GM04503 (cell line): ENCODE measurements at places on chromosomes 5 and 9.
A peak's percentile ranks its signal among the peaks of the same experiment; 100 is the strongest.

DNA sequence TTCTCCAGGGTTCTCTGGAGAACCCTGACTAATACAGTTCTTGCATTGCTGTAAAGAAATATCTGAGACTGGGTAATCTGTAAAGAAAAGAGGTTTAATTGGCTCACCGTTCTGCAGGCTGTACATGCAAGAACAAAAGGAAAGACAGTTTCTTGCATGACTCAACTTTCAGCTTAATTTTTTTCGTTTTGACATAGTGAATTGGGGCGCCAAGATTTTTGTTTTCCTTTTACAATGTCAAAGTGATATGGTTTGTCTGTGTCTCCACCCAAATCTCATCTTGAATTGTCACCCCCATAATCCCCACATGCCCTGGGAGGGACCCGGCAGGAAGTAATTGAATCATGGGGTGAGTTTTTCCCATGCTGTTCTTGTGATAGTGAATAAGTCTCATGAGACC, 11.8 kb upstream of the CRHBP start:
- no peak for DNase-seq

GRCh38 chr9:134314039-134314949, 12.0 kb upstream of the RXRA start:
- DNase-seq = no peak

- no peak for DNase-seq
These were observed 758.5 kb upstream of the CTNND2 start for GRCh38 chr5:12662545-12663314.

GRCh38 chr5:337563-338130, 16.1 kb downstream of the AHRR start:
- DNase-seq = no peak

GRCh38 chr5:3593771-3594509, 1.7 kb upstream of the IRX1 start:
- DNase-seq = no peak

DNA sequence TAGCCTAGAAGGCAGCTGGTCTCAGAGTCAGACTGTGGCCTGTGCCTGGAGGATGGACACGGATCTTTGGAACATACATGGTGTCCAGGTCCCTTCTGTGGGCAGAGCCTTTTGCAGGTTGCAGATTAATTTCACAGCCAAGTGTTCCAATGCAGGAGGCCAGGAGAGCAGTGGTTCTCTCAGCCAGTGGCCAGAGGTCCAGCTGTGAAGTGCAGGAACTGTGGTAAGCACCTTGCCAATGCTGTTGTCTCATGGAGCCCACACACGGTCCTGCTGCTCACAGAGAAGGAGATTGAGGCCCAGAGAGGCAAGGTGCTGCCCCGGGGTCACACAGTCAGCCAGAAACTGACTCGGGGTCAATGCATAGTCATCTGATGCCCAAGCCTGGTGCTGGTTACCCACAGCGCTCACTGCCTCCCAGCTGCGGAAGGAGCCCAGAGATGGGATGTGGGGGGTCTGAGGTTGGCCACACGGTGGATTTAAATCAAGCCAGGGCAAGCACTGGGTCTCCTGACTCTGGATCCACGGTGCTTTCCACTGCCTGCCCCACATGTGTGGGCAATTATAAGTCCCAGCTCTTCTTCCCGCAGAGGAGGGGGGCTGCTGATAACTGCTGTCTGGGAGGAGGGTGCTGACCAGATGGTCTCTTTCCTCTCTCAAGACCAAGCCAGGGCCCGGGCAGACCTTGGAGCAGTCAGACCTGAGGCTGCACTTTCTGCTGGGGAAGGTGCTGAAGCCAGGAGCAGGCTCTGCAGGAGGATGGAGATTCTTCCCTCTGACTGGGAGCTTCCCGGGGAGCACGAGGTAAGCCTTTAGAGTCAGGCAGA, 2.8 kb downstream of the PDGFRB start:
- no peak for DNase-seq

GRCh38 chr5:40206030-40206429, 473.7 kb upstream of the PTGER4 start:
- DNase-seq = no peak

DNA sequence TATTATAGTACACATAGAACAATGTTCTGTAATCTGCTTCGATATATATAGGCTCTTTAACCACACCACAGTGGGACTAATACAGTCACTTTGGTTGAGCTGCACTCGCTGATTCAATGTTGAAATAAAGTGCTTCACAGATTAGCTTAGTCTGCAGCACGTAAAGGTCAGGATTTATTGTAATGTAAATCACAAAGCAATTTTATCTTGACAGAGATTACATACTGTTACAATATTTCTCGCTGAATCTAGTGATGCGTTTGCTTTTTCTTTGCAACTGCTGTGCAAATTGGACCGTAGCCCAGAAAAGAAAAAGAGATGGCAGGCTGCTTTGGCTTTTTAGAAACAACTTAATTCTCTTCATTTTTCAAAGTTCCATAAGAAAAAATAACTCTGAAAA, 52.9 kb downstream of the CETN3 start:
- no peak for DNase-seq

DNA sequence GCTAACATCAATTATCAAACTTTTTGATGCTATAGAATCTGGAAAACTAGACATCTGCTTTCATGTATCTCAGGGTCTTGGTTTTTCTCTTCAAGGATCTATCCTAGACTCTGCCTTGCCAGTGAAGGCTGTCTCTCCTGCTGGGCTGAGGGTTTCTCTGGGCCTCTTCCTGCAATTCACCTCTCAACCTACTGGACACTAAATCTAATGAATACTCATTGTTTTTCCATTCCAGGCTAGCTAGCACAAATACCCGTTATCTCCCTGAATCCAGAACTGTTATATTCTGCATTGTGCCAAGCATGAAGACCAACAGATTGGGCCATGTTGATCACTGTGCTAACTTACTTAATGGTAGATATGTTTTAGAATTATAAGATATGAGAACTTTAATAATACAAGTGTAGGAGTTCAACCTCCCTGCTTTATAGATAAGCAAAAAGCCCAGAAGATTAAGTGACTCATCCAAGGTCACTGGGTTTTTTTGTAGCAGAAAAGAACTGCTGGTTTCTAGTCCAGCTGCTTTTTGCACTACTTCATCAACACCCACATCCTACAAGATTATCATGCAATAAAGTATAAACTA, 56.5 kb upstream of the RNF38 start:
- DNase-seq = no peak

GRCh38 chr9:106077731-106078130, 383.4 kb downstream of the TMEM38B start:
- DNase-seq = no peak

GRCh38 chr9:95025213-95026147, 292.0 kb downstream of the FANCC start:
- peak; percentile 87 for DNase-seq

- DNase-seq = no peak
These were observed 50.4 kb downstream of the CERT1 start for GRCh38 chr5:75460942-75461610.

DNA sequence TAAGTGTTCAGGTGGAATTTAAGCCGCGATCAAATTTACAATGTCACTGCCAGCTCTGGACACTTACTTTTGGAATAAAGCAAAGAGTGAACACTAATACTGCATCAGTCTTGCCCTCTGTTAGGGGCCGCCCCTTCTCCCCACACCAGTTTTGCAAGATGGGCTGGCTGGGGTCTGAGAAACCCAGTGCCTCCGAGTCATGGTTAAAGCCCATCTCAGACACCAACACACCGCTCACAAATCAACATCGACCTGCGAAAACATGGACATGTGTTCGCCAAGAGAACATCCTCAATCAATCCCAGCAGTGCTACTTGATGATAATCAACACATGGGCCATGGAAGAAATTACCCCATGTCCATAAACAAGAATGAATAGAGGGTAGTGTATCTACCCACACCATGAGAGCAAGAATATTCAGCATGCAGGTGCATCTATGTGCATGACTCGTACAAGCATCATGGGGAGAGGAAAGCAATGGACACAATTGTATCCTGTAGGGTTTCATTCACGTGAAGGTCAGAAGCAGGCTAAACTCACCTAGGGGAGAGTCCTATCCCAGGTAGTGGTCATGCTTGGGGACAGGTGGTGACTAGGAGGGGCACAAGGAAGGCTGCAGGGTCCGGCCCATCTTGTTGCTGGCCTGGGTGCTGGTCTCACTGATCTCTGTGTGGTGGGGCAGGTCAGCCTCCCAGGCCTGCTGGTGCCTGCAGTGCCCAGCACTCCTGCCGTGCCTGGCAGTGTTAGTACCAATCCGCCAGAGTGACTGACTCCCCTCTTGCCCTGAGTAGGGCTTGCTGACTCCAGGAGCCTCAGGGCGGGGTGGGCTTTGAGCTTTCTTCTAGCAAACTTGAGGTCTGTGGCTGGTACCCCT, 5.0 kb downstream of the S1PR3 start:
- no peak for DNase-seq

- DNase-seq = no peak
These were observed 925.8 kb downstream of the TLE1 start for GRCh38 chr9:80763536-80763935.

DNA sequence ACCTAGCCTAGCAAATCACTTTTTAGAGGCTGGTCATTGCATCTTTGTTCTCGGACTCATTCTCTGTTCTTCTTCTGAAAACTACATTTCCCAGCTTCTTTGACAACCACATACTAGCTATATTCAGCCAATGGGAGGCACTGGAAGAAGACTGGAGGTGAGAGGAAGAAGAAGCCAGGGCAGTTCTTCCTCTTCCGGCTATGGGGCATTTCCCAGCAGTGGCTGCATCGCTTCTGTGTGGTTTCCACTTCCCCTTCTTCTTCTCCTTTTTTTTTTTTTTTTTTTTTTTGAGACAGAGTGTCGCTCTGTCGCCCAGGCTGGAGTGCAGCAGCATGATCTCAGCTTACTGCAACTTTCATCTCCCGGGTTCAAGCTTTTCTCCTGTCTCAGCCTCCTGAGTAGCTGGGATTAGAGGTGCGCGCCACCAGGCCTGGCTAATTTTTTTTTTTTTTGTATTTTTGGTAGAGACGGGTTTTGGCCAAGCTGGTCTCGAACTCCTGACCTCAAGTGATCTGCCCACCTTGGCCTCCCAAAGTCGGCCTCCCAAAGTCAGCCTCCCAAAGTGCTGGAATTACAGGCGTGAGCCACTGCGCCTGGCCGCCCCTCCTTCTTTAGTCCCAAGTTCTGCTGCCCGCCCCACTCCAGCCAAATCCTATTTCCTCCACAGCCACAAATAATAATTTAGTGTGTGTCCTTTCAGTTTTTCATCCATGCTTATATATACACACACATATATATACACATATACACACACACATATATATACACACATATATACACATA, 6.9 kb upstream of the UBAP1 start:
- no peak for DNase-seq

- DNase-seq = no peak
These were observed 287.8 kb upstream of the TMEM161B start for GRCh38 chr5:88556406-88556805.

- DNase-seq = no peak
These were observed 193.0 kb downstream of the AOPEP start for GRCh38 chr9:94919376-94920098.

- no peak for DNase-seq
These were observed 45.0 kb upstream of the ACO1 start for GRCh38 chr9:32339424-32339823.

DNA sequence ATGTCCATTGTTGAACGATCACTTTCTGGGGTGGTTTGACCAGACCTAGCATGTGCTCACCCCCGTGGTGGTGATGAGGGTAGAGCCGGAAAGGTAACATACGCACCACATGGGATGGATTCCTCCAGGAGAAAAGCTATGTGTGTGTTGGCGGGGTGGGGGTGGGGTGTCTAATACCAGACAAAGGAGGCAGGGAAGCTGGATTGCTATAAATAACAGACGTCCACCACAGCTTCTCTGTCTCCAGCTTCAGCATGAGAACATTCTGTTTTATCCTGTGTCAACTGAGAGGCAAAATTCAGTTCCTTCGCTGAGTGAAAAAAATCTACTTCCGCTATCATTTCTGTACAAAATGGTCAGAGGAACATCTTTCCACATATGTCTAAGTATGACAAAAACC, 151.0 kb downstream of the PCSK1 start:
- DNase-seq = no peak

- DNase-seq = no peak
These were observed 50.2 kb downstream of the MED10 start for GRCh38 chr5:6328173-6328572.
